ENCODE measurements at places on chromosomes 11 and 22. TPM values are rescaled to one million over a fixed set of nuclear protein-coding genes. Genes with fewer than 3 reads are reported as not detected.

DNA sequence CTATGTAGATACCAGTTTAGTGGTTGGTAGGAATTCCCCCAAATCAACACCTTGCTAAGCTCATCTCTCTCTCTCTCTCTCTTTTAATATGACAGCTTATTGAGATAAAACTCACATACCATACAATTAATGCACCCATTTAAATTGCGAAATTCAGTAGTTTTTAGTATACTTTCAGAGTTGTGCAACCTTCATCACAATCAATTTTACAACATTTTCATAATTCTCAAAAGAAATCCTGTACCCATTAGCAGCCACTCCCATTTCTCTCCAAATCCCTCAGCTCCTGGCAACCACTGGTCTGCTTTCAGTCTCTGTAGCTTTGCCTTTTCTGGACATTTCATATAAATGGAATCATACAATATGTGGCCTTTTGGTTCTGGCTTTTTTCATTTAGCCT lies 13.3 kb downstream of the NNMT start:
- no peaks in the 10 kb centered on the region for H3K27me3 ChIP-seq
- DNase-seq = no peak
- no peak overlapping the region for H3K4me3 ChIP-seq
- peaks cover 12% of the 10 kb centered on the region for H3K4me1 ChIP-seq
- no peak overlapping the region for H3K27ac ChIP-seq

DNA sequence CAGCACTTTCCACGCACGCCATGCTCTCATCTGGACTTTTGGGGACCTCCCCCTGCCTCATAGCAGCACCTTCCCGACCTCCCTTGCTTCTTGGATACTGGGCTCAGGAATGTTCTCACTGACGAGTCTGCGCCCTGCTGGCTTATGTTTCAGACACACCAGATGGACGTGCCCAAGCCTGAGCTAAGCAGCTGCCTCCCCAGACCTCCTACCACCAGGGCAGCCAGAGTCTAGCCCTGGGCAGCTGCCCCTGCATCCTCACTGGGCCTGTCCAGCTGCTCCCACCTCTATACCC lies 13.2 kb upstream of the RGL4 start:
- no peak overlapping the region for H3K4me3 ChIP-seq
- no peaks in the 10 kb centered on the region for H3K4me1 ChIP-seq
- H3K36me3 ChIP-seq = no peaks in the 10 kb centered on the region
- no peak overlapping the region for H3K27ac ChIP-seq

SMIM38 gene
- total RNA-seq = not detected

- H3K36me3 ChIP-seq = no peaks in the 10 kb centered on the region
- no peaks in the 10 kb centered on the region for H3K4me1 ChIP-seq
- DNase-seq = peak; percentile 4
- H3K27me3 ChIP-seq = peaks cover 3% of the 10 kb centered on the region
- H3K4me3 ChIP-seq = no peak overlapping the region
These were observed 19.0 kb upstream of the E2F8 start for GRCh38 chr11:19259487-19260345.

DNA sequence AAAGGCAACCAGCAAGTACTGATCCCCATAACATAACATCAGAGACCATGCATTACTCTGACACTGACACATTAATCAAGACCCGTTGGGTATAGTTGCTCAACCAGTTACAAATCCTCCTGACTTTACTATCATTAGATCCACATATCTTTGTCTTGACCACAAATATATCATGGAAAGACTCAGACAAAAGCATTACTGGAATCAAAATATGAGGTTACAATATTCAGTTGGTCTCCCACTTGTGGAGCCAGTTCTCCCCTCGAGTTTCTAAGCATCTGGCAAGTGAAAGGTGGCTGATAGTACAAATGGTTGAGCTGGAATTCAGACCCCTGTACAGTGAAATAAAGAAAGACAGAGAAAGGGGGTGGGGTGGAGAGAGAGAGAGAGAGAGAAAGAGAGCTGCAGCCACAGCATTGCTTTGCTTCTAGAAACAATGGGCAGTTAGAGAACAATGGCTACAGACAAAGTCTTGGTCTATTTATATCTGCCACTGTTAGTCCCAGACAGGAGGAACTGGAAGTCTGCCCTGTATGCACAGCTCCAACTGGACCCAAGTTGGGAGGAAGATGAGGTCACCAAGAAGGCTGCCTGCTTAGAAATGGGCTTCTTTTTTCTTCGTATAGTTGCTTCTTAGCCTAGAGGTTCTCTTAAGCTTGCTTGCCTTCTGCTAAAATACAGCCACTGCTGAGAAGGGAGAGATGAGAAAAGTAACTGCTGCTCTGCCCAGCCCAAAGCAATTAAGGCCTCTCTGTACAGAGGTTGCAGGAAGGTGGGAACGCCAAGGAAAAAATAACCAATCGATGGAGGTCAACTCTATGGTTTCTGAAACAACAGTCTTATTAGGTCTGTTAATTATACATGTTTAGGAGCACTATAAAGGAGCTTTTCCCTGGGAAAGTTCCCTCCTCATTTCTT lies 85.5 kb downstream of the ETS1 start:
- H3K27ac ChIP-seq = peak overlapping the region; percentile 95
- H3K4me3 ChIP-seq = peak overlapping the region; percentile 1

DNA sequence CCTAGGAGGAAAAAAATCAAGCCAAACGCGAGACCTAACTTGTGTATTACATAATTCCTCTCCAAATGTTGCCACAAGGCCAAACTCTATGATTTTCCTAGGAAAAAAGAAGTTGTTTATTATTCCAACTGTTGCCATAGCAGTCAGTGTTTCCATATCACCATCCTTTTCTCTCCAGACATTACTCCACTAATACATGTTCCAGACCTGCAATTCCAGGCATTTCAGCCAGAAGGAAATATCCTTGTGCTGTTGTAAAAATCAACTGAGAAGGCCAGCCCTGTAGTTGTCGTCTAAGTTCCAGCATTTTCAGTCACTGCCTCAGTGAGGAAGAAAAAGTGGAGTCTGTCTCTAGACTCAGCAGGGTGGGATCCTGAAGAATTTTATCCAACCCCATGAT lies 33.1 kb upstream of the PAMR1 start:
- H3K4me1 ChIP-seq = peaks cover 11% of the 10 kb centered on the region
- no peak overlapping the region for H3K4me3 ChIP-seq
- no peaks in the 10 kb centered on the region for H3K36me3 ChIP-seq

LAYN gene
- total RNA-seq = 47.5 TPM

GRCh38 chr22:44541671-44542319 lies 43.8 kb upstream of the RTL6 start:
- no peaks in the 10 kb centered on the region for H3K36me3 ChIP-seq
- no peaks in the 10 kb centered on the region for H3K4me1 ChIP-seq
- H3K27me3 ChIP-seq = peaks cover 25% of the 10 kb centered on the region
- H3K27ac ChIP-seq = no peak overlapping the region
- no peak overlapping the region for H3K4me3 ChIP-seq
- DNase-seq = no peak

GRCh38 chr11:75719340-75720239 lies 2.0 kb downstream of the MOGAT2 start:
- H3K4me1 ChIP-seq = no peaks in the 10 kb centered on the region
- H3K4me3 ChIP-seq = no peak overlapping the region
- no peak for DNase-seq
- H3K36me3 ChIP-seq = no peaks in the 10 kb centered on the region
- H3K27ac ChIP-seq = no peak overlapping the region

SERHL2 gene
- 1.2 TPM for total RNA-seq

TMEM86A gene
- 4.0 TPM for total RNA-seq

GRCh38 chr11:68460741-68461574 lies at the start of gene PPP6R3:
Gene PPP6R3 (plus strand): TSS chr11:68460752. CDS start chr11:68537665, 76,913 bp downstream.
- no peaks in the 10 kb centered on the region for H3K27me3 ChIP-seq
- H3K27ac ChIP-seq = peak within 1 kb of the TSS; percentile 92
- DNase-seq = peak; percentile 34
- no peaks in the 10 kb centered on the region for H3K36me3 ChIP-seq
- peaks cover 22% of the 10 kb centered on the region for H3K4me1 ChIP-seq

AKIP1 gene
- 51.4 TPM for total RNA-seq

EMID1 gene
- total RNA-seq = 0.72 TPM

OR52N4 gene
- total RNA-seq = not detected

- H3K36me3 ChIP-seq = no peaks in the 10 kb centered on the region
- no peaks in the 10 kb centered on the region for H3K27me3 ChIP-seq
- DNase-seq = no peak
- no peak overlapping the region for H3K27ac ChIP-seq
These were observed 171.4 kb upstream of the FAT3 start for GRCh38 chr11:92053216-92053615.

- no peak for DNase-seq
- no peaks in the 10 kb centered on the region for H3K27me3 ChIP-seq
- H3K4me3 ChIP-seq = no peak overlapping the region
- H3K27ac ChIP-seq = no peak overlapping the region
These were observed 67.3 kb downstream of the LRRC32 start for GRCh38 chr11:76603202-76603601.

- no peaks in the 10 kb centered on the region for H3K4me1 ChIP-seq
- no peak for DNase-seq
- H3K36me3 ChIP-seq = no peaks in the 10 kb centered on the region
These were observed 184.0 kb upstream of the TBCEL start for GRCh38 chr11:120839846-120840402.

MPZL2 gene
- total RNA-seq = 0.95 TPM

GRCh38 chr11:60973699-60974098 lies 2.2 kb downstream of the CD6 start:
- H3K4me3 ChIP-seq = no peak overlapping the region
- H3K27me3 ChIP-seq = peaks cover 7% of the 10 kb centered on the region
- H3K27ac ChIP-seq = no peak overlapping the region
- no peaks in the 10 kb centered on the region for H3K36me3 ChIP-seq
- no peaks in the 10 kb centered on the region for H3K4me1 ChIP-seq

DNA sequence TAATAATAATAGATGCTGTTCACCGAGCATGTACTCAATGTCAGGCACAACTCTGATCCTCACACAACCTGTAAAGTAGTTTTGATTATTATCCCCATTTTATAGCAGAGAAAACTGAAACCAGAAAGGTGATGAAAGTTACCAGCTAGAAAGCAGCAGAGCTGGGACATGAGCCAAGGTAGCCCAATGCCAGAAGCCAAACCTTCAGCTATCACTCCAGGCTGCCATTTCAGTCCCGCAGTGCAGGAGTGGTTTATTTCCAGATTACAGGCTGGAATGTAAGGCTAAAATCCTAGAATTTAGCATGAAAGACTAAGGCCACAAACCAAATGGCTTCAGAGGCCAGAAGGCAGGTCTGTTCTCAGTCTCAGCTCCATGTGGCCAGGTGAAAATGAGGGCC lies 108.8 kb downstream of the TENM4 start:
- no peaks in the 10 kb centered on the region for H3K4me1 ChIP-seq

- no peaks in the 10 kb centered on the region for H3K27me3 ChIP-seq
- no peaks in the 10 kb centered on the region for H3K36me3 ChIP-seq
- peaks cover 4% of the 10 kb centered on the region for H3K4me1 ChIP-seq
- H3K4me3 ChIP-seq = no peak overlapping the region
- no peak overlapping the region for H3K27ac ChIP-seq
These were observed 1001.1 kb downstream of the BRD1 start for GRCh38 chr22:48826546-48826945.

DNA sequence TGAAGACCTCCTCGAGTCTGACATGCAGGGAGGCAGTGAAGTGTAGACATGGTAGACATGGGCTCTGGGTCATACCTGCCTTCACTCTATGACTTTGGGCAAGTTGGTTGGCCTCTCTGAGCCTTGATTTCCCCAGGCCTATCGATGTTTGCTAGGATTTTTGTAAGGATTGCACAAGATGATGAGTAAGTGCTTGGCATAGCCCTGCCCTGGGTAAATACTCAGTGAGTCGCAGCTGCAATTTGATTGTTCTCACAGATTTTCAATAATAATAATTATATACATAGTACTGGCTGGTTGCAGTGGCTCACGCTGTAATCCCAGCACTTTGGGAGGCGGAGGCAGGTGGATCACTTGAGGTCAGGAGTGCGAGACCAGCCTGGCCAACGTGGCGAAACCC lies 18.1 kb downstream of the MCM5 start:
- H3K36me3 ChIP-seq = peaks cover 17% of the 10 kb centered on the region
- DNase-seq = no peak
- H3K27me3 ChIP-seq = no peaks in the 10 kb centered on the region
- H3K27ac ChIP-seq = no peak overlapping the region

TPBGL gene
- total RNA-seq = 0.20 TPM

DNA sequence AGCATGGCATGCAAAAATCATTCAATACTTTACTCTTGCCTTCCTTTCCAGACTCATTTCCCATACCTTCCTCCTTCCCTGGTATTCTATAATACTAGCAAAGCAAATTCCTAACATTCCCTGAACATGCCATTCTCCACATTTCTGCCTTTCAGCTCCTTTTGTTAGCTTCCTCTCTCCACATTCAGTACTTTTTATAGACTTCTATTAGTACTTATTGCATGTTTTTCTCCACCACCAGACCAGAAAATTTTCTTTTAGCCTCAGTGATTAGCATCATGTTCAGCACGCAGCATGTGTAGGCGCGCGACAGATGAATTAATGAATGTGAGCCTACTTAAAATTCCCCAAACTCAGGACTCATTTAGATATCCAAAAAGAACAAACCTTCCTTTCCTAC lies 935.3 kb downstream of the DLG2 start:
- H3K27ac ChIP-seq = no peak overlapping the region
- H3K36me3 ChIP-seq = no peaks in the 10 kb centered on the region
- H3K4me3 ChIP-seq = no peak overlapping the region
- peak; percentile 2 for DNase-seq

- H3K4me3 ChIP-seq = no peak overlapping the region
- H3K36me3 ChIP-seq = no peaks in the 10 kb centered on the region
- no peak for DNase-seq
- H3K4me1 ChIP-seq = no peaks in the 10 kb centered on the region
- H3K27me3 ChIP-seq = no peaks in the 10 kb centered on the region
- H3K27ac ChIP-seq = no peak overlapping the region
These were observed 18.2 kb upstream of the CD81 start for GRCh38 chr11:2358754-2359442.

DNA sequence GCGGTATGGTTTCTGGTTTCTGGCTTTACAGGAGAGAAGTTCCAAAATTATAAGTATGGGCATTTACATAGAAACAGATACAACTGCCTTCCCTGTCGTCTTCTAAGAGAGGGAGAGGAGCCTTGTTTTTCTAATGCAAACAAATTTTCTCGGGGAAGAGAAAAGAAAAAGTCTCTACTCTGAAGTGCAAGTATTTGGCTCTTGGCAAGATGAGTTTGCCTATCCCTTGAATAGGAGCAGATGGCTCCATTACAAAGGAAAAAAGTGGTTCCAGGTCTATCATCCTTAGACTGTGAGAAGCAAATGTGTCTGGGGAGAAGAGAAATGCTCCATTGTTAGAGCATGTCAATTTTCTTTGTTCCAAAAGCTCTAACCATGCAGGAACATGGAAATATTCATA lies 455.6 kb downstream of the BUD13 start:
- no peak overlapping the region for H3K4me3 ChIP-seq
- no peak for DNase-seq
- H3K36me3 ChIP-seq = no peaks in the 10 kb centered on the region
- H3K4me1 ChIP-seq = peaks cover 9% of the 10 kb centered on the region
- H3K27me3 ChIP-seq = no peaks in the 10 kb centered on the region

- H3K36me3 ChIP-seq = no peaks in the 10 kb centered on the region
- H3K4me1 ChIP-seq = peaks cover 17% of the 10 kb centered on the region
- H3K4me3 ChIP-seq = no peak overlapping the region
- no peaks in the 10 kb centered on the region for H3K27me3 ChIP-seq
These were observed 98.0 kb downstream of the NAT10 start for GRCh38 chr11:34203377-34203871.

ACAD8 gene
- total RNA-seq = 15.8 TPM

PLAAT5 gene
- 0.36 TPM for total RNA-seq

OR4A16 gene
- not detected for total RNA-seq

GRCh38 chr11:22037505-22037904 lies 155.4 kb upstream of the ANO5 start:
- H3K4me3 ChIP-seq = no peak overlapping the region
- no peak overlapping the region for H3K27ac ChIP-seq

DLG2 gene
- total RNA-seq = 2.8 TPM

B3GAT3 gene
- 54.5 TPM for total RNA-seq

SHISA8 gene
- total RNA-seq = not detected

Data from astrocyte (in vitro differentiated cells and primary cell).